ENCODE measurements at places on chromosomes 11 and 22.

DNA sequence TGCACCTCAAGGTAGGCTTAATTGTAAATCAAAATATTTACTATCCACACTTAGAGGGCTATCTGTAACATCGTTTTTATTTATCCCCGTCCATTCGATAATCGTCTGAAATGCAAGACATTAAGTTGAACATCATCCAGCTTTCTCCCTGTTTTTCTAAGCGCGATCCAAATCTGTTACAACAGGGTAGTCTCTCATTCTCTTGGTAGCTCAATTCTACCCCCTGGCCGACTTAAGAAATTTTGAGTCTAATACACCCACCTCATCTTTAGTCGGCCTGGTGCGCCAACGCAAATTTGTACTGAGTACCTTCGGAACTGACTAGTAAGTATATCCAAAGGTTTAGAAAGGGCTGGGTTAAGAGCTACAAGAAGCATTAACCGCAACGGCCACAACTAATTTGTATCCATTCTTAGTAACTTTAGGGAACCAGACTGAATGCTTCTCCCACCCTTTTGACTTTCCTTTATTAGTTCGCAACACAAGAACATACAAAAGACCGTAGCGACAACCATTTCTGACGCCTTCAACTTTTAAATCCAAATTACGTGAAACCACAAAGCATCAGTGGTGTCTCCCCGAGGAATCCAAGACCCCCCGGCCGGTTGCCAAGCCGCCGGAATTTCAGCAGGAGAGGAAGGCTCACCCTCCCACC lies 1.0 kb upstream of the ZNF143 start:
- DNase-seq: no peak

- no peak for DNase-seq
Measured at GRCh38 chr11:120703358-120704152, 192.0 kb downstream of the GRIK4 start.

- no peak for DNase-seq
Measured at GRCh38 chr11:46277313-46277621, 195 bp upstream of the CREB3L1 start.

GRCh38 chr11:16184588-16184987 lies 171.8 kb downstream of the SOX6 start:
- no peak for DNase-seq

DNA sequence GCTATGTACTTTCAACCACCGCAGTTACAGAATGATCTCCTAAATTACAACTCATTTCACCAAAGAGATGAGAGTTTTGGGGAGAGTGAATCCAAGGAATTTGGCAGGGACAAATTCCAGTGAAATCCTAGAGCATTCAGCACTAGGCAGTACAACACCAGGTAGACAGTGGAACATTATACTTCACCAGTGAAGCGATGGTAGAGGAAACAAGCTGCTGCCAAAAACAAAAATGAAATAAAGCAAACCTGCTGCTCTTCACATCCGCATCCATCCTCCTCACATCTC lies 16.9 kb downstream of the SMCO4 start:
- DNase-seq: no peak
